ENCODE measurements at places on chromosomes 12 and 14. TPM values are rescaled to one million over a fixed set of nuclear protein-coding genes. Genes with fewer than 3 reads are reported as not detected.

TOMM20L gene
- not detected for total RNA-seq

RPL10L gene
- total RNA-seq, result not detected

PLA2G1B gene
- not detected for total RNA-seq

ENDOU gene
- not detected for total RNA-seq

CD4 gene
- not detected for total RNA-seq

HOXC9 gene
- total RNA-seq, result 0.65 TPM

KCNH3 gene
- total RNA-seq, result 0.08 TPM

TMEM179 gene
- total RNA-seq, result not detected

TAS2R30 gene
- 16.4 TPM for total RNA-seq

VRTN gene
- not detected for total RNA-seq

- peak; percentile 66 for DNase-seq
These were observed 39.3 kb downstream of the CCDC177 start for GRCh38 chr14:69535230-69535848.

DNA sequence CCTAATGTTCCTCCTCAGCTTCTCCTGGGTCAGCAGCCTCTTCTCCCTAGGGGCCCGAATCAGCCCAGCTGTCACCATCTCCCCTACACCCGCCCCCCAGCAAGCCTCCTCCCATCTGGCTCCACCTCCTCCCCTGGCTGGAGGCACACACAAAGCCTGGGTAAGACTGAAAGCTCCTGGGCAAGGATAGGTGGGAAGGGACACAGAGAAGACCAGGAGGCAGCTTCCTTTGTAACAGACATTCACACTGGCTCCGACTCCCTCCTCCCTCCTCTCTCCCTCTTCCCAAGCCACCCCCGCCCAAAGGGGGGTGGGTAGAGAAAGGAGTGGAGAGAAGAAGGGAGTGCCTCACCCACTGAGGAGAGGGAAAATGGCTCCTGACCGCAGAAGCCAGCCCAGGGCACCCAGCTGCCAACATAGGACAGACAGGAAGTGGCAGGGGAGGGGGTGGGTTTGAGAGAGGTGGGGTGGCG, 4.0 kb downstream of the CHD4 start:
- peak; percentile 34 for DNase-seq

DNA sequence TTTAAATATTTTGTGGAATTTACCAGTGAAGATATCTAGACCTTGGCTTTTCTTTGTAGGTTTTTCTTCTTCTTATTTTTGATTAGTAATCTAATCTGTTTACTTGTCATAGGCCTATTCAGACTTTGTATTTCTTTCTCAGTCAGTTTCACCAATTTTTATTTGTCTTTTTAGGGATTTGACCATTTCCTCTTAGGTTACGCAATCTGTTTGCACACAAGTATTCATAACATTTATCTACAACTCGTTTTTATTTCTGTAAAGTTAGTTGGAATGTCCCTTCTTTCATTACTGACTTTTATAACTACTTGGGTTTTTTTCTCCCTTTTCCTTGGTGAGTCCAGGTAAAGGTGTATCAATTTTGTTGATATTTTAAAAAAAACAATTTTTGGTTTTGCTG, 545.7 kb downstream of the AACS start:
- DNase-seq, result no peak

GRCh38 chr12:29804019-29804418, 20.3 kb upstream of the TMTC1 start:
- no peak for DNase-seq

GRCh38 chr12:62916632-62917425, 18.1 kb downstream of the PPM1H start:
- DNase-seq, result no peak

- no peak for DNase-seq
These were observed 34.8 kb downstream of the TMEM229B start for GRCh38 chr14:67453575-67454300.

GRCh38 chr14:66445936-66446335, 40.2 kb upstream of the CCDC196 start:
- DNase-seq, result no peak

GRCh38 chr12:98471085-98471484, 44.3 kb upstream of the TMPO start:
- no peak for DNase-seq

GRCh38 chr12:11958221-11959091, 112.3 kb upstream of the BCL2L14 start:
- DNase-seq, result peak; percentile 83

DNA sequence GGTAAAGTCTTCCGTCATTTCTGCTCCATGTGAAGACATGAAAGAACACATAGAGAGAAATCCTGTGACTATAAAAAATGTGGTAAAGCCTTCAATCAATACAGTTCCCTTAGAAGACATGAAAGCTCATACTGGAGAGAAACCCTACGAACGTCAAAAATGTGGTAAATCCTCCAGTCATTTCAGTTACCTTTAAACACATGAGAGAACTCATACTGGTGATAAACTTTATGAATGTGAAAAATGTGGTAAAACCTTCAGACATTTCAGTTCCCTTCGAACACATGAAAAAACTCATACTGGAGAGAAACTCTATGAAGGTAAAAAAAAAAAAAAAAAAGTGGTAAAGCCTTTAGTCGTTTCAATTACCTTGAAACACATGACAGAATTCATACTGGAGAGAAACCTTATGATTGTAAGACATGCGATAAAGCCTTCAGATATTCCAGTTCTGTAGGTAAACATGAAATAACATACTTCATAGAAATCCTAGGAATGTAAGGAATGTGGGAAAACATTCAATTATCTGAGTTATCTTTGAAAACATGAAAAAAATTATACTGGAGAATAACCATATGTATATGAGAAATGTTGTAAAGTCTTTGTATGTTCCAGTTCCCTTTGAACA, 60.4 kb downstream of the MAP4K5 start:
- no peak for DNase-seq

- DNase-seq, result peak; percentile 86
These were observed 83.7 kb downstream of the TNFAIP2 start for GRCh38 chr14:103206836-103207387.

DNA sequence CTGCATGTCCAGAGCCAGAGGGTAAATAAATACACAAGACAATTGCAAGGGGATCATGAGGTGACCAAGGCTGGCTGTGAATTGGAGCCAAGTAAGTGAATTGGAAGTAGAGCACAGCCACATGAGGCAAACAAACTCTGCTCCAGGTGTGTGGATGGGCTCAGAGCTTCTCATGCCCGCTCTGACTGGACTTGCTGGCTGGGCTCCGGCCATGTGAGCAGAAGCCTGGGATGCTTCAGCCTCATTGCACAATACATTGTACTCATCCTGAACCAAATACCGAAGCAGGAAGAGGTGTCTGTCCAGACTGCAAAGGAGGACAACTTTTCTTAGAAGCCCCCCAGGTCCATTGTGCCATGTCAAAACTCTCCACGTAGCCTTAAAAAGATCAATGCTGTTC, 193.0 kb downstream of the TTC8 start:
- no peak for DNase-seq

DNA sequence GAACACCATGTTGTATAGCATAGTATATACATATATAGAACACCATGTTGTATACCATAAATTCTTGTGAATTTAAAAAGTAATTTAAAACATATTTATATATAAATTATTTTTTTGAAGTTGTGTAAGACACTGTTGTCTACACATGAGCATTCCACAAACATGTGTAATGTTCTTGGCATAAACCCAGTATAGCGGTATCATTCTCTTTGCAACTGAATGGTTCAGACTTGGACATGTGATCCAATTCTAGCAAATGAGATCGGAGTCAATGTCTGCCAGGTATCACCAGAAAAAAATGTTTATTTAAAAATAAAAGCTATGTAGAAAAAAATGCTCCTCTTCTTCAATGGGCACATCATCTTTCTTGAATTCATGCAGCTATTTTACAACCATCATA, 33.9 kb downstream of the CEP290 start:
- DNase-seq, result peak; percentile 25

DNA sequence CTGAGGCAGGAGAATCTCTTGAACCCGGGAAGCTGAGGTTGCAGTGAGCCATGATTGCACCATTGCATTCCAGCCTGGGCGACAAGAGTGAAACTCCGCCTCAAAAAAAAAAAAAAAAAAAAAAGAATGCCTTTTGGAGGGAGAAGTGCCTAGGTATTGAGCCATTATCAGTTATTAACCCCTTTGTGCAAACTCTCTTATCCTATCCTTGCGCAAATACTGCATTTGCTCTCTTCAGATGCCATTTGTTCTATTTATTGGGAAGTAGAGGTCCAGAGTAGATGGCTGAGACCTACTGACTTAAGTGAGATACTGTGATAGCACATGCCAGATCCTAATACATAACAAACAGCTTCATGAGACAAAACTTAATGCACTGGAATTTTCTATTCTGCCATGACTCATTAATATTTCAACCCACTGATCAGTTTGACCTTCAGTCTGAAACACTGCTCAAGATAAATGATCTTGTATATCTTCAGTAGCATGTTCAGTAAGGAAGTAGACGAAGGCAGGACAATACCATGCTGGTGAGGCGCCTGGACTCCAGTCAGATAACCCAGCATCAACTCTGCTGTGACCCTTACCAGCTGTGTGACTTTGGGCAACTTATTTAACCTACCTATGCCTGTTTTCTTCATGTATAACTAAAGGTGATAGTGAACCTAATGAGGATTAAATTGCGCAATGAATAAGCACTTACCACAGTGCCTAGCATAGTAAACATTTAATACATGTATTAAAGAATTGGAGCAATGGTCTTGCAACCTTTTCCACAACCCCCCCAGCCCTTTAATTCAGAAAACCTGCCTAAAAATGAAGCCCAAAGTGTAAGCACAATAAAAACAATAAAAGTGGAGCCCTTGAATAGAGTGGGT, 5.7 kb upstream of the DNAAF2 start:
- DNase-seq, result no peak

DNA sequence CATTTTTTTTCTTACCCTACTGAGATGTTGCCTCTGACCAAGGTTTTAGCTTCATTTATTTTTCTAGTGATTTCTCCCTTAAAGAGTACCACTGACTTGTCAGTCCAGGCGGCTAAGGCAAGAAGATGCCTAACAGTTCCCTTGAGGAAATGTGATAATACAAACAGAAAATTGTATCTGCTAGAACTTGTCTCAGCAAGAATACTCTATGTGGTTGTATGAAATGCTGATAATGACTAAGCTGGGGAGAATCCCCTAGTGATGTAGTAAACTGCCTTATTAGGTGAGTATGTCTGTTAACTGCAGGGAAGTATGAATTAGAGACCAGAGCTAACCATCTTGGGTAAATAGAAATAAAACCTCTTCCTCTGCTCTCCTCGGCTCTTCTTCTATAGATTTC, 6.7 kb downstream of the C12orf54 start:
- no peak for DNase-seq

DNA sequence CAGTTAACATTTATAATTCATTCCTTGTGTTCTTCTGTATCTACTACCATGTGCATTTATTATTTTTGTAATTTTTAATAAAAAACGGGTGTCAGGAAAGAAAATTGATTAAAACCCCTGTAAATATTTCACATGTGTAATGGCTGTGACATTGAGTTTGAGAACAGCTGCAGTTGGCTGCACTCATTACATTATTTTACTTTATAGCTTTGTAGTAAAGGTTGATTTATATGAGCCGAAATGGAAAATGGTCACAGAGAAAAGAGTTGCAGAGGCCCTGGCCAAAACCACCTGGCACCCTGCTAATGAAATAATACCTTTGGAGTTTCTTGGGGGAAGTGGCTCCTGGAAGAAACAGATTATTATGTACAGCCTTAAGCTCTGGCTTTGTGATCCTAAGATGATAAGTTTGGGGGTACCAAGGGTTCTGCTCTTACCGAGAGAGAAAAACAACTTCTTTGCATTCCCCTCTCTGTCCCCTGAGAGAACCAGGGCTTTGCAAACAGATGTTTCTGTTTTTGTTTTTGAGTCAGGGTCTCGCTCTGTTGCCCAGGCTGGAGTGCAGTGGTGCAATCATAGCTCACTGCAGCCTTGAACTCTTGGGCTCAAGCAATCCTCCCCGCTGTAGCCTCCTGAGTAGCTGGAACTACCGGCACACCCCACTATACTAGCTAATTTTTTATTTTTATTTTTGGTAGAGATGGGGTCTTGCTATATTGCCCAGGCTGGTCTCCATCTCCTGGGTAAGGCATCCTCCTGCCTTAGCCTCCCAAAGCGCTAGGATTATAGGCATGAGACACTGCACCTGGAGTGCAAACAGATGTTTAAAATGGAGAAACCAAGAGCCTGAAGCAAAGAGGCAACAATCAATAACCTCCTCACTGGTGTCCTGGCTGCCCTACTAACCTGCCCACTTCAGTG, 9.7 kb upstream of the DYNLL1 start:
- no peak for DNase-seq

GRCh38 chr14:39368261-39368959, 63.8 kb downstream of the FBXO33 start:
- peak; percentile 85 for DNase-seq

DNA sequence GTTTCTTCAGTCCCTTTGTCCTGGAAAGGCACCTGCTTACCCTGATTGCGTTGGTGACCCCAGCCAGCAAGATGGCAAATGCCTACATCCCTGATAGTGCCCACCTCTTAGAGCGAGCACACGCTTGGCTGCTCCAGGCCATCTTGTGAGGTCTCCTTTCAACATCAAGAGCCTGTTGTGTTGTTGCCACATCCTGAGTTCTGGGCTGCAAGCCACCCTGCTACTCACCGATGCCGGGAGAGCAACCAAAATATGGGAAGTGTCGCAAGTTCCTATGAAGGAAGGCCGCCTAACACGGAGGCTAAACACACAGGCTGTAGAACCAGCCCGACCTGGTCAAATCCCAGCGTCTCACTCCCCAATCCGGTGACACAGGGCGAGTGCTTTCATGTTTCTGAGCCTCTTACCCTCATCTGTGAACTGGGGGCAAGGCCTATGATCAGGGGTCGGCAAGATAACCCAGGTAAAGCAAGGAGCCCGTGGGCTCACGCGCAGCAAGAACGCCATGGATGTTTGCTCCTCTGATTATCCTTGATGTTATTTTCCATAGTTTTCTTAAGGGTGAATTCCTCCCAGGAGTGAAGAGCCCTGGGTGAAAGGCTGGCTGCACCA, 98.4 kb downstream of the LGMN start:
- peak; percentile 86 for DNase-seq
